ENCODE measurements at places on chromosomes 5 and 9. TPM values are rescaled to one million over a fixed set of nuclear protein-coding genes. Genes with fewer than 3 reads are reported as not detected.

GRCh38 chr9:18390393-18390792 lies 83.6 kb upstream of the ADAMTSL1 start:
- no peak for DNase-seq

DNA sequence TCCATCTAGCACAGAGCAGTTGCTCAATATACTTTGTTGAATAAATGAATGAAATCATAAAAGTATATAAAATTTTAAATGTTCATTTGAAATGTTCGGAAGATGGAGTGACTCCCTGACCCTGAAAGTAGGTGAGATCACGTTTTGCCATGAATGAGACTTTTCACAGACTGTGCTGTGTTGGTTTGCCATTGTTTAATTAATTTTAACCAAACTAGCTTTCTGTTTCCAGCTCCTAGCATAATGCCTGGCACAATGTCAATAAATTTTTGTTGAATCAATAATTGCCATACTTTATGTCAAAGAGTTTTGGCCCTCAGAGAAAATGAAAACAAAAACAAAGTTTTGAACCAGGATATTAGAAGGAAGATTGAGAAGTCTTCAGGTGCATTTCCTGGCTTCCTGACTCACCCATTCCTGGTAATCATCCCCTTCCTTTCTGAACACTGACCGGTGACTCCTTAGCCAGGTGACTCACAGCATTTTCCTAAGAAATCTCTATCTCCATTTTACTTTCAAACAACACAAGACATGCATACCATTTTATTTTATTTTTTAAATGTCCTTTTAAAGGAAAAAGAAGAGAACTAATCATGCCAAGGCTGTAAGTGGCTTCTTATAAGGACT lies 15.1 kb downstream of the SLC28A3 start:
- DNase-seq, result no peak

- no peak for DNase-seq
Measured at GRCh38 chr9:97571664-97572063, 61.5 kb downstream of the TSTD2 start.

DNA sequence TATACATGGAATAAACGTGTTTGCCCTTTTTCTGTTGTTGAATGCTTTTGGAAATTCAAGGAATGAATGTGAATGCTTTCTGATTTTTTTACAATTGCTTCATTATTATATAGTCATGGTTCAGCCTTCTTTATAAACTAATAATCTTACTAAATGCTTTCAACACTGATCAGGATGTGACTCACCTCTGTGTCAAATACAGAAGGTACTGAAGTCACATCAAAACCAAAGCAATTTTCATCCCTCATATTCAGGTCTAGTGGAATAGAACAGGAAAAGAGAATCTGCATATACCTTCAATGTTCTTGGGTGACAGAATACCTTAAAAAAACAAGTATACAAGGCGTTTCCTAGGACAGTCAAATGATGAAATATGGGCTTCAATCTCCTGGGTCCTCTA lies 170.7 kb downstream of the PDE4D start:
- no peak for DNase-seq

DNA sequence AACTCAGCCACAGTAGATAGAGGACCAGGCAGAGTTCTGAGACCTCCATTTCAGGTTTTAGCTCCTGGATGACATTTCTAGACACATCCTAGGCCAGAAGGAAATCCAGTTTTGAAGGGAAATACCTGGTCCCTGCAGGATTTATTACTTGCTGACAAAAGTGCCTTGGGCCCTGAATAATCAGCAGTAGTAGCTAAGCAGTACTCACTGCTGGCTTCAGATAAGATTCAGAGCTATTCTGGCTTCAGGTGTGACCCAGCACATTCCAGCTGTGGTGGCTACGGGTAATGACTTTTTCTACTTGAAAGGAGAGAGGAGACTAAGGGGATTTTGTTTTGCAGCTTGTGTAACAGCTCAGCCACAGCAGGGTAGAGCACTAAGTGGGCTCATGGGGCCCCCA lies 34.0 kb downstream of the NDUFAF2 start:
- DNase-seq, result no peak

The SETD9 gene
- total RNA-seq, result 15.1 TPM

The GFI1B gene
- total RNA-seq, result not detected

The INSL6 gene
- not detected for total RNA-seq

The NUTM2F gene
- not detected for total RNA-seq

The PDE8B gene
- 4.0 TPM for total RNA-seq

The KIAA1958 gene
- 55.3 TPM for total RNA-seq
